CD4-positive, CD25-positive, alpha-beta regulatory T cell (primary cell): ENCODE measurements at places on chromosomes 3 and 15.

GRCh38 chr3:38038447-38038911, 529 bp upstream of the DLEC1 start:
- no peaks in the 10 kb centered on the region for H3K36me3 ChIP-seq
- H3K4me3 ChIP-seq: peak overlapping the region; percentile 83
- H3K4me1 ChIP-seq: peaks cover 30% of the 10 kb centered on the region
- no peaks in the 10 kb centered on the region for H3K27me3 ChIP-seq
- peak; percentile 91 for DNase-seq
- H3K27ac ChIP-seq: peak overlapping the region; percentile 81

GRCh38 chr3:128390867-128391266, 75.8 kb downstream of the DNAJB8 start:
- no peak overlapping the region for H3K4me3 ChIP-seq
- no peaks in the 10 kb centered on the region for H3K4me1 ChIP-seq
- no peak for DNase-seq

DNA sequence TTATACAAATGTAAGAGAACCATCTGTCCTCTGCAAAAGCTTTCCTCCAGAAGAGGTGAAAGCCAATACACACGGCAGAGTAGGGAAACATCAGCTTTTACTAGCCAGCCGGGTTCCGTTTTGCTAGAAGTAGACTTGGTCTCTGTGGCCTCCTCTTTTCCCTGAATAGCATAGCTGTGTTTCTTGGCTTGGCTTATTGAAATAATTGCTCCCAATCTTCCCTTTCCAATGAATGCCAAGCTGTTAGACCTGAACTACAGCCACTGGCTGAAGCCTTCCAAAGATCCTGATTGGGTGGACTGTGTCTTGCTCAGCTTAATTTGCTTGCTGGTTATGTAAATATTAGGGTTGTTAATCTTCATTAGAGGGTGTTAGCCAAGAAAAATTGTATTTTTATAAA, 157.8 kb upstream of the ROPN1 start:
- DNase-seq: no peak
- no peaks in the 10 kb centered on the region for H3K27me3 ChIP-seq

- H3K27me3 ChIP-seq: no peaks in the 10 kb centered on the region
- no peak overlapping the region for H3K4me3 ChIP-seq
- H3K27ac ChIP-seq: no peak overlapping the region
- H3K4me1 ChIP-seq: peaks cover 26% of the 10 kb centered on the region
- DNase-seq: no peak
These were observed 62.8 kb upstream of the HERC1 start for GRCh38 chr15:63896336-63897115.

GRCh38 chr15:90790561-90790960, 73.4 kb downstream of the BLM start:
- DNase-seq: no peak
- peaks cover 15% of the 10 kb centered on the region for H3K36me3 ChIP-seq
- H3K4me3 ChIP-seq: no peak overlapping the region
- no peaks in the 10 kb centered on the region for H3K27me3 ChIP-seq
- no peaks in the 10 kb centered on the region for H3K4me1 ChIP-seq
- H3K27ac ChIP-seq: no peak overlapping the region

DNA sequence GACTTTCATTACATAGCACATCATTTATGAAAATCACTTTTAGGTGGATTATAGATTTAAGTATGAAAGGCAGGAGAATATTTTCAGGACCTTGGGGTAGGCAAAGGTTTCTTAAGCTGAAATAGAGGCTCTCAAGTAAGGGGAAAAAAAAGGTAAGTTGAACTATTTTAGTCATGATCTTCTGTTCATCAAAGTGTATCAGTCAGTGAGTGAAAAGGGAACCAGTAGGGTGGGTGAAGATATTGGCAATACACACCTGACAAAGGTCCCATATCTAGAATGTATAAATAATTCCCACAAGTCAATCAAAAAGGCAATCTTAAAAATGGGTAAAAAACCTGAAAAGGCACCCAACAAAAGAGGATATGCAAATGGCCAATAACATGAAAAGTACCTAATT, 218.6 kb downstream of the KLF13 start:
- H3K4me3 ChIP-seq: no peak overlapping the region
- no peaks in the 10 kb centered on the region for H3K36me3 ChIP-seq
- no peak for DNase-seq
- no peaks in the 10 kb centered on the region for H3K4me1 ChIP-seq
- no peak overlapping the region for H3K27ac ChIP-seq
- H3K27me3 ChIP-seq: peaks cover 4% of the 10 kb centered on the region

GRCh38 chr15:73637527-73637926, 4.3 kb upstream of the NPTN start:
- H3K27me3 ChIP-seq: peaks cover 18% of the 10 kb centered on the region
- DNase-seq: no peak
- no peak overlapping the region for H3K27ac ChIP-seq
- H3K36me3 ChIP-seq: no peaks in the 10 kb centered on the region

GRCh38 chr15:88342666-88343065, 86.1 kb upstream of the NTRK3 start:
- no peak overlapping the region for H3K4me3 ChIP-seq
- no peaks in the 10 kb centered on the region for H3K27me3 ChIP-seq
- no peaks in the 10 kb centered on the region for H3K4me1 ChIP-seq
- H3K36me3 ChIP-seq: no peaks in the 10 kb centered on the region
- no peak overlapping the region for H3K27ac ChIP-seq
- no peak for DNase-seq

- no peak for DNase-seq
- no peaks in the 10 kb centered on the region for H3K27me3 ChIP-seq
- H3K36me3 ChIP-seq: no peaks in the 10 kb centered on the region
- no peak overlapping the region for H3K4me3 ChIP-seq
These were observed 260.7 kb downstream of the ULK4 start for GRCh38 chr3:41701191-41701698.

GRCh38 chr3:63582943-63583500, 69.5 kb upstream of the SNTN start:
- no peak overlapping the region for H3K4me3 ChIP-seq
- H3K27me3 ChIP-seq: no peaks in the 10 kb centered on the region
- no peak for DNase-seq
- no peaks in the 10 kb centered on the region for H3K36me3 ChIP-seq

GRCh38 chr15:71757741-71758530, 52.4 kb upstream of the NR2E3 start:
- no peak overlapping the region for H3K27ac ChIP-seq
- peaks cover 6% of the 10 kb centered on the region for H3K27me3 ChIP-seq
- DNase-seq: no peak
- H3K36me3 ChIP-seq: no peaks in the 10 kb centered on the region

DNA sequence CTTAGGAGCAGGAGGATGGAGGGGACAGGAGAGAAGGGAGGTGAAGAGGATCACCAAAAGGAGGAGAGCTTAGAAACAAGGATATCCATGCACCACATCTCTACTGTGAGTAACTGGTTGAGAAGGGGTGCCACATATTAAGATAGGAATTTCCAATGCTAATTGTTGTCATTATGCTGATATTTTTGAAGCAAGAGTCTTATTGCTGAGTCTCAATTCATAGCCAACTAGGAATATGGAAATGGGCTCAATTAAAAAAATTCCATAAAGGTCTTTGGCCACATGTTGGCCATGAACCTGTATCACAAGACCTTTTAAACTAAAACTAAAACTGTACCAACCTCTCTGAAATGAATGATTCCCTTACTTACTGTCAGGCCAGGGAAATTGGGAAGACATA, 642.6 kb downstream of the MAGI1 start:
- no peak for DNase-seq
- no peak overlapping the region for H3K4me3 ChIP-seq
- H3K27ac ChIP-seq: no peak overlapping the region
- no peaks in the 10 kb centered on the region for H3K27me3 ChIP-seq

- no peaks in the 10 kb centered on the region for H3K4me1 ChIP-seq
- H3K36me3 ChIP-seq: peaks cover 22% of the 10 kb centered on the region
- no peaks in the 10 kb centered on the region for H3K27me3 ChIP-seq
- H3K27ac ChIP-seq: no peak overlapping the region
- no peak overlapping the region for H3K4me3 ChIP-seq
These were observed 45.7 kb downstream of the B3GNT5 start for GRCh38 chr3:183298701-183299153.

GRCh38 chr3:80408030-80408721, 640.4 kb upstream of the ROBO1 start:
- H3K4me3 ChIP-seq: no peak overlapping the region
- no peaks in the 10 kb centered on the region for H3K27me3 ChIP-seq
- no peak for DNase-seq
- H3K4me1 ChIP-seq: no peaks in the 10 kb centered on the region
- no peaks in the 10 kb centered on the region for H3K36me3 ChIP-seq

- H3K4me1 ChIP-seq: no peaks in the 10 kb centered on the region
- no peaks in the 10 kb centered on the region for H3K36me3 ChIP-seq
- no peak overlapping the region for H3K4me3 ChIP-seq
- no peak for DNase-seq
- no peak overlapping the region for H3K27ac ChIP-seq
These were observed 11.6 kb upstream of the EPHB3 start for GRCh38 chr3:184549796-184550577.

GRCh38 chr3:180571831-180572598, 29.9 kb upstream of the TTC14 start:
- H3K27ac ChIP-seq: no peak overlapping the region
- no peak overlapping the region for H3K4me3 ChIP-seq
- peaks cover 2% of the 10 kb centered on the region for H3K27me3 ChIP-seq
- no peaks in the 10 kb centered on the region for H3K4me1 ChIP-seq
- H3K36me3 ChIP-seq: no peaks in the 10 kb centered on the region
- no peak for DNase-seq

- no peaks in the 10 kb centered on the region for H3K27me3 ChIP-seq
- no peak overlapping the region for H3K27ac ChIP-seq
- no peaks in the 10 kb centered on the region for H3K4me1 ChIP-seq
- H3K4me3 ChIP-seq: no peak overlapping the region
- no peaks in the 10 kb centered on the region for H3K36me3 ChIP-seq
- no peak for DNase-seq
These were observed 40.4 kb upstream of the PRICKLE2 start for GRCh38 chr3:64265646-64266045.
